Central memory CD8-positive, alpha-beta T cell (primary cell): ENCODE measurements at places on chromosomes 3 and 15.

GRCh38 chr3:11481556-11481955 is 162.2 kb downstream of the VGLL4 start:
- DNase-seq = no peak

DNA sequence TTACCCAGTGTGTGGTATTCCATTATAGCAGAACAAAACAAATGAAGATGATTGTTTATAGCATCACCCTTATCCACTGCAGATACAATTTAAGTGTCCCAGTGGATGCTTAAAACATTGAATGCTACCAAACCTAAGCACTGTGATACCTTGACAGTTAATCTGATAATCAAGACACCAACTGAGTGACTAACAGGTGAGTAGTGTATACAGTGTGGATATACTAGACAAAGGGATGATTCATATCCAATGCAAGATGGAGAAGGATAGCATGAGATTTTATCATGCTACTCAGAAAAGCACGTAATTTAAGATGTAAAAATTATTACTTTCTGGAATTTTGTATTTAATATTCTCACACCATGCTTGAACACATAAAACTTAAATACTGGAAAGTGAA is 1449.0 kb downstream of the OTOL1 start:
- DNase-seq = no peak

DNA sequence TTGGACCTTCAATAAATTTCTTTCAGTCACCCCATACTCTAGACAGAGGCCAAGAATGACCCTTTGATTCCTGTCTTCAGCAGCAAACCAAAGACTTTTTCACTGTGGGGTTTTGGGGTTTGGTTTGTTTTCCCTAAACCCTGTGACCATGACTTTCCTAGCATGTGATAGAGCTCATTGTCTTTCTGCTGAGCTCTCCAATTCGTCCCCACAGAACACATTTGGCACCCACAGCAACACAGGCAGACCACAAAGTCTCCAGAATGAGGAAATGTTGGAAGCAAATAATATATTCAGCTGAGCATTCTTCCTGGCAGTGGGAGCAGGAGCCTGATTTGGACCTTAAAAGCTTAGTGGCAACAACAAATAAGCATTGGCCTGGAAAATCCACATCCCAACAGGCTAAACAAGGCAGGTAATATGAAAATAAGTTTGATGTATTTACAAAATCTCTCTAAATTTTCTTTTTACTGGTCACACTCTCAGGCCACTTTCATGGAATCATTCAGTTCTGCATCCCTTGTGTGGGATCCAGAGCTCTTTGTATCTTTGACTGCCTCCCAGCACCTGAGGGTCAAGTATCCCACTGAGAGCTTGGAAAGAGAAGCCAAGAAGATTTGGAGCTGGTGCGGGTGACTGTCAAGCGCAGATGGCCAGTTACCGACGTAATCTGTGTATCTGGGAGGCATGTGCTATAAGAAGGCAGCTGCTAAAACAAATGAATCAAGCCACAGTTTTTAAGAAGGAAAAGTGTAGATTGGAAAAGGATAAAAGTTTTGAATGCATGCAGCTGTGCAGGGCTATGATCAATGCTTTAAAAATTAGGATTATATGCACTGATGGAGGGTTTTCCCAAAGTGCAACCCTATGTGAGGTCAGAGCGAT is 36.5 kb upstream of the CPB1 start:
- DNase-seq = no peak

DNA sequence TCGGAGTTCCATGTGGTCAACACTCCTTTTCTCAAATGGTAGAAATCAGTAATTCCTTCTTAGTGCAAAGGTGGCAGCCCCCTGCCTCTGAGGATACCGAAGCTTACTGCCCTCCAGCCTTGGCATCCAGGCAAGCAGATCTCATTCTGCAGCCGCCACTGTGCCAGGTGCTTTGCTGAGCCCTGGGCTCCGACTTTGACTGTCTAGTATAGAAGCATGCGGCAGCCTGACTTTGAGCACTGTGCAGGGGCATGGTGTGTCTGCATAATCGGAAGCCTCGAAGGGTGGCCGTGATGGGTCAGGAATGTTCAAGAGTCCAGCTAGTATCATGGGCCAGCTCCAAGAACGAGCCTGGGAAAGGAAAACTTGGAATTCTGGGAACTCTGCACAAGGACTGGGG is 39.7 kb downstream of the ABTB1 start:
- DNase-seq = no peak

DNA sequence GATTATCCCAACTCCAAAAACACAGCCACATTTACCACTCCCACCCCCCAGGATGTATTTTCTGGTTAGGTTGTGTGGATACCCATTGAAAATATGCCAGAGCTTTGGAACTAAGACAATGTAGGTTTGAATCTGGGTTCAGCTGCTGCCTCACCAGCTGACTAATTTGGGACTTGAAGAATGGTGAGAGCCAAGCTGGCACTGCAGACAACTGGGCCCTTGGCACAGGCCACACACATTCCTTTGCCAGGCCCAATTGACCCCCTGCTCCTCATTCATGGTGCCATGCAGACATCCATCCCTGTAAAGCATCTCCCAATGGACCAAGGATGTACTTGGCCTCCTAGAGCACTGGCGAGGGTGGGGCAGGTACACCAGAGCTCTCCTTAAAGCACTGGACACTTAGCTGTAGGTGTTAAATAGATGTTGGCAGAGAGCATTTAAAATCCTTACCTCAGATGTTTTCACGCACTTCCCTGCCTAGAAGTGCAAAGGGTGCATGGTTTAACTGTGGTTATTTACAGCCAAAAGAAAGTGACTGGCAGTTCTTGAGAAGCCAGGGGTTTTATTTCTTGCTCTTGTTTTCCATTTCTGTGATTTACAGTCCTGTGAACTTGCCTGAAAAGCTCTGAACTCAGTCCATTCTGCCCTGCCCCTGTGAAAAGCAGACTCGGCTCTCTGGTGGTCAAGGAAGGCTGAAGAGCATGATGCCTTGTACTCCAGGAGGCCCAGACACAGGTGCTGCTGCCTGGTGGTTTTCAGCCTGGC is 138.5 kb downstream of the CLSTN2 start:
- no peak for DNase-seq

DNA sequence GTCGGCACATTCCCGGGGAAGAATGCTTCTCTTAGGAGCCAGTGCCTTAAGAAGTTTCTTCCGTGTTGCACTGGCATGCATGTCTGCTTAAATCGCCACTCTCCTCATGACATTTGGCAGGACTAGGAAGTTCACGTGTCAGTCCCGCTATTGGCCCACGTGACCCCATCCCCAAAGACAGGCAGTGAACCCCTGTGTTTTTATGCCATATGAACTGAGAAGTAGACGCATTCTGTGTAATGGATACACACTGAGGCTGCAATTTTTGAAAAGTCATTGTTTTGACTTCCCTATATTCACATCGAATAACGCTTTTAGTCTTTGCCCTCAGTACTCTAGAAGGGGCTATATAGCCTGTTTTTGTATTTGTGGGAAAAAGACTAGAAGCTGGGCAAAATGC is 125.6 kb upstream of the TBL1XR1 start:
- DNase-seq = no peak

GRCh38 chr3:171225708-171226107 is 199.2 kb upstream of the SLC2A2 start:
- DNase-seq = no peak

- no peak for DNase-seq
These were observed 384.3 kb downstream of the CACNA2D3 start for GRCh38 chr3:54506603-54507002.
